ENCODE measurements at places on chromosomes 3 and 15.

DNA sequence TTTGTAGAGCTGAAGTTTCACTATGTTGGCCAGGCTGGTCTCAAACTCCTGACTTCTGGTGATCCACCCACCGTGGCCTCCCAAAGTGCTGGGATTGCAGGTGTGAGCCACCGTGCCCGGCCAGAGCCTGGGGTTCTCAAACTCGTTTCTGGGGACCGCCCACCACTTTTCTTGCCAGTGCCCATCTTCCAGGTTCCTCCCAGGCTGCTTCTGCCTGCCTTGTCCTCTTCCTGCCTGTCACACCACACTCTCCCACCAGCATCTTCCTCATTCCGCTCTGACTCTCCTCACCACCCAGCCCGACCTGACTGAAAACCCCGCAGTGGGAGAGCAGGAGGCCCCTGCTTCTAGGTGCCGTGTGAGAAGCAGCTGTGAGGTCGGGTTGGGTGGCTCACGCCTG is 3.1 kb upstream of the DYNLT2B start:
- no peak for DNase-seq

- DNase-seq, result no peak
Observed at GRCh38 chr3:129065720-129066073, 5.1 kb downstream of the GP9 start.

- no peak for DNase-seq
Observed at GRCh38 chr3:142168514-142168913, 19.2 kb upstream of the TFDP2 start.

- no peak for DNase-seq
Observed at GRCh38 chr3:168457954-168458539, 362.3 kb upstream of the GOLIM4 start.

GRCh38 chr3:114221165-114221880 is 16.1 kb downstream of the ZNF80 start:
- no peak for DNase-seq

DNA sequence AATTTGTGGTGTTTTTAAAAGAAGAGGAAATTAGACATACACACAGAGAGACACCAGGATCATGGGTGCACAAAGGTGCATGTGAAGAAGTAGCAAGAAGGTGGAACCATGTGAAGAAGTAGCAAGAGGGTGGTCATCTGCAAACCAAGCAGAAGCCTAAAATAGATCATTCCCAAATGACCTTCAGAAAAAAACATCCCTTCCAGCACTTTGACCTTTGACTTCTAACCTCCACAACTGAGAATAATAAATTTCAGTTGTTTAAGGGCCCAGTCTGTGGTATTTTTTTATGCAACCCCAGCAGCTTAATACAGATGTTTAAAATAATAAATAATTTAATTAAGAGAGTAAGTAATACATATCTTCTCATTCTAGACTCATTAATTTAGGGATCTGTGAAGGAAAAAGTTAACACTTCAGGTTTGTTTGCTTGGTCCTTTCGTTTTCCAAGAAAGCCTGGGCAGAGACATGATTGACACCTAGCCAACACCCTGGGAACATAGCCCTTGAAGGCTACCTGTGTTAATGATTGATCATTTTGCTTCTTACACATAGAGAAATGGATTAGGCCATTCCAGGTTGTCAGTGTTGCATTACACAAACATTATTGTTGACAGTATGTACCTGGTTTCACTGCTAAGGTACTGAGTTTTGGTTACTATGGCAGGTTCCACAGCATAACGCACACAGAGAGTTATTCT is 1331.2 kb upstream of the GBE1 start:
- no peak for DNase-seq

GRCh38 chr3:59321881-59322540 is 272.2 kb upstream of the CFAP20DC start:
- no peak for DNase-seq

- DNase-seq, result no peak
Observed at GRCh38 chr3:33145901-33146580, 32.2 kb downstream of the CRTAP start.

DNA sequence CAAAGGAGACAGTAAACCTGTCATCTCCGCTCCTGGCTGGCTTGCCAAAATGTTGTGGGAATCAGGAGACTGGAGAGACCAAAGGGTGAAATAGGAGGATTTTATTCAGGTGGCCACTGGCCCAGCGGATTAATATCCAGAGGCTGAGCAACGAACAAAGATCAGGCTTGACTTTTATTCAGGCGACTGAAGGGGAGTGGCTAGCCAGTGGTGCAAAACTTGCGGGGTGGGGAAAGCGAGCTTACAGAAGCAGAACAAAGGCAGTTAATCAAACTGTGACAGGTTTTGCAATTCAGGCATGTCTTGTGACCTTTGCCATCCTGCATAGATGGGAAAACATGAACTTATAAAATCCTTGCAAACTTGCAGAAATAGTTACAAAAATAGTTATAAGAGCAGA is 19.8 kb upstream of the ACAD9 start:
- DNase-seq, result no peak

- DNase-seq, result no peak
Observed at GRCh38 chr3:132900481-132900880, 137.7 kb upstream of the TMEM108 start.

DNA sequence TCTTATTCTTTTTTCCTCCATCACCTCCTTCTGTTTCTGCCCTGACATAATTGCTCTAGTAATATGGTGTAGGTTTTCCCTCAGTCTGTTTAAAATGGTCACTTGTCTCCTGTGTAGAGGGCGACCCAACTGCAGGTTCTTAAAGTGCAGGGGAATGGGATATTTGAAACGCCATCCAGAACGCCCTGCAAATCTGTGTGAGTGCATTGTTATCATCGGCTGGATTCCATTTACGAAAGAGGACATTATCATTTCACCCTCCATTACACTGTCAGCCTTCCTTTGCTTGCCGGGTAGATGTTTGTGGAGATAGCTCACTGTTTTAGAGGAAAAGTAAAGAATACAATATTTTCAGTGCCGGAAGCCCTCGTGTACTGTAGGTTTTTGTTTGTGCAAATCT is 354.0 kb downstream of the LRTM1 start:
- DNase-seq, result no peak

GRCh38 chr3:130480736-130481135 is 36.2 kb upstream of the COL6A6 start:
- DNase-seq, result no peak

GRCh38 chr3:69445024-69445423 is 59.1 kb upstream of the FRMD4B start:
- DNase-seq, result no peak

GRCh38 chr3:191244242-191244867 is 45.3 kb downstream of the OSTN start:
- DNase-seq, result no peak

All from stimulated activated CD8-positive, alpha-beta memory T cell treated with anti-CD3 and anti-CD28 coated beads, Interleukin-7, amount 100 ng/mL, for 1 hour (primary cell).